ENCODE measurements at places on chromosomes 3 and 15.

DNA sequence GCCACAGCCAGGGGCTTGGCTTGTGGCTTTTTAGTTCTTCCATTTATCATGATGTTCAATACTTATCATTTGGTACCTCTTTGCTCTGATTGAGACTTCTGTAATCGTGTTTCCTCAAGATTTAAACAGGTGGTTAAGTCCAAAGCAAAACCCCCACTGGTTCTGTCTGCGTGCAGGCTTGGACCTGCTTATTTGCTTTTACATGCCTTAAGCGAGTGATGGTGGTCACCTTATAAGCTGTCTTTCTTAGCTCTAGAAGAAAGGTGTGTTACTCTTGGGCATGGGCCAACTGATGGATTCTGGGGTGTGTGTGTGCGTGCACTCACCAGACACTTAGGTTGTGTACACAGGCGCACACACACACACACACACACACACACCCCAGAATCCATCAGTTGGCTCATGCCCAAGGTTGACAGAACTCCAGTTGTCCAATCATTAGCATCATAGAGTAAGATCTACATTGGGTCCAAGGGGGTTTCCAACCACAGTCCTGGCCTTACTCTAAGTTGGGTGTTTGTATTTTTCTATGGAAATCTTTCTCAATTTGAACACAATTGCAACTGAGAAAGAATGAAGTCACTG, 1.2 kb downstream of the MYZAP start:
- peaks cover 9% of the 10 kb centered on the region for H3K4me1 ChIP-seq
- DNase-seq, result no peak
- no peak overlapping the region for H3K27ac ChIP-seq
- H3K27me3 ChIP-seq, result peaks cover 61% of the 10 kb centered on the region

DNA sequence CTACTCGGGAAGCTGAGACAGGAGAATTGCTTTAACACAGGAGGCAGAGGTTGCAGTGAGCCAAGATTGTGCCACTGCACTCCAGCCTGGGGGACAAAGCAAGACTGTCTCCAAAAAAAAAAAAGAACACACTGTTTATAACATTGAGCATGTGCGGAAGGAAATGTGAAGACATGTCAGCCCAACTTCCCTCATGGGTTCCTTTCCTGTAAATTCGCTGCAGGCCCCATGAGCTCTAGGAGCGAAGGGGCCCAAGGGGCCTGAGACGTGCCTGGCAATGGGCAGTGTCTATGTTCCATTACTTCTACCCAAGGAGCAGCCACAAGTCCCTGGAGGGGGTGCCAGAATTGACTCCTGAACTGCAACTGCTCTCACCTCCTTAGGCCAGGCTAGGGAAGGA, 3.2 kb downstream of the PFKFB4 start:
- no peak for DNase-seq
- no peak overlapping the region for H3K4me3 ChIP-seq
- no peak overlapping the region for H3K27ac ChIP-seq

- no peaks in the 10 kb centered on the region for H3K27me3 ChIP-seq
- H3K4me3 ChIP-seq, result no peak overlapping the region
- no peak overlapping the region for H3K27ac ChIP-seq
Measured at GRCh38 chr3:24485511-24485910, 9.1 kb downstream of the THRB start.

DNA sequence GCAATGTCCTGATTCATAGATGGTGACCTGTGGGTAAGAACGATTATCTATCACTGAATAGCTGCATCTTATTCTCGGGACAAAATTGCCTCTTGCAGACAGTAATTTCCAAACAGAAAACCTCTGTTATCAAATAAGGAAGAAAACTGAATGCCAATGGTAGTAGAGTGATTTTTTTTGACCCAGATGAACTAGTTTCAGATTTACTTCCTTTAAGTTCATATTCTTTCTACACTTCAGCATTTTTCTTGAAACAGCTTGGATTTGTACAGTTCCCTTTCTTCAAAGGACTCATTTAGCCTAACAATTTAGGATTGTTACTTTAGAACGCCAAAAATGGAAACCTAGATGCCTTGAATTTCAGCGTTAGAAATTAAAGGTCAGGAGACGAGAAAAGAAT, 14.6 kb downstream of the ETV5 start:
- H3K36me3 ChIP-seq, result peaks cover 3% of the 10 kb centered on the region
- H3K27me3 ChIP-seq, result peaks cover 88% of the 10 kb centered on the region
- peaks cover 2% of the 10 kb centered on the region for H3K4me1 ChIP-seq
- no peak for DNase-seq
- H3K4me3 ChIP-seq, result no peak overlapping the region
- H3K27ac ChIP-seq, result no peak overlapping the region

DNA sequence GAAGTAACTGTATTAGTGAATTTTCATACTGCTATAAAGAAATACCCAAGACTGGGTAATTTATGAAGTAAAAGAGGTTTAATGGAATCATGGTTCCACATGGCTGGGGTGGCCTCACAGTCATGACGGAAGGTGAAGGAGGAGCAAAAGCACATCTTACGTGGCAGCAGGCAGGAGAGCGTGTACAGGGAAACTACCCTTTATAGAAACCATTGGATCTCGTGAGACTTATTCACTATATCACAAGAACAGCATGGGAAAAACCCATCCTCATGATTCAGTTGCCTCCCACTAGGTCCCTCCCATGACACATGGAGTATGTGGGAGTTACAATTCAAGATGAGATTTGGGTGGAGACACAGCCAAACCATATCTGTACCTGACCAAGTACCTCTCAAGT, 812.3 kb upstream of the ALCAM start:
- H3K27me3 ChIP-seq, result no peaks in the 10 kb centered on the region
- H3K36me3 ChIP-seq, result no peaks in the 10 kb centered on the region
- no peak for DNase-seq
- no peaks in the 10 kb centered on the region for H3K4me1 ChIP-seq

DNA sequence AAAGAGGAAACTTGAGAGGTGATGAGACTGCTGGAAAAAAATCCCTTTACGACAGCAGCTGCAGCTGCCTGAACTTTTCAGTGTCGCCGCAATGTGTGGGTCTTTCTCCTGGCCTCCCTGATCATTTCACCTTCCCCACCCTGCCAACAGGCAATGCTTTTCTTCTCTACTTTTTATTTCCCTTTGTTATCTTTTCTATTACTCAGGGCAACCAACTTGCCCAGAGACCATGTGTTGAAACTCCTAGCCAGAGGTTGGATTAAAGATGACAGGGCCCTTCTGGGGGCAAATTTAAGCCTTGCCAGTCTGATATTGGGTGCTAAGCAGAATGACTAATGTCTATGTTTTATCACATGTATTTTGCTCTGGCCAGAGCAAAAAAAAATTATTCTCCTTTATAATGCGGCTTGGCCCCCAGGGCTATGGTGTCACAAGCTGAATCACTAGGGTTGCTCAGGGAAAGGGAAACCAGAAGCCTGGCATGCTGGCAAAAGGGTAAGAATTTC, 51.5 kb upstream of the CFAP20DC start:
- no peaks in the 10 kb centered on the region for H3K36me3 ChIP-seq
- H3K27me3 ChIP-seq, result peaks cover 13% of the 10 kb centered on the region
- no peak for DNase-seq
- H3K4me3 ChIP-seq, result no peak overlapping the region
- H3K27ac ChIP-seq, result no peak overlapping the region

DNA sequence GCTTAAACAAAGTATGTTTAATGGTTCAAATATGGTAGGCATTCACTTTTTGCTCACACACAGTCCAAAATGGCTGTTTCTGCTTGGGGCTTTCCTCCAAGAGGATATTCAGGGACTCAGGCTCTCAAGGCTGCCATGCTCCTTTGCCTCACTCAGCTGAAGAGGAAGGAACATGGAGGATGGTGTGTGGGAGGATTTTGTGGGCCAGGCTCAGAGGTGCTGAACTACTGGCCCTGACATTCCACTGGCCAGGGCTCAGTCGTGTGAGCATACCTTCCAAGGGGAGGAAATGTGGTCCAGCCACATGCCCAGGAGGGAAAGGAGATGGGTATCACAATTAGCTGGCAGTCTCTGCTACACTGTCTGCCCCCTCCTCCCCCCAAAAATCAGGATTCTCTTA, 8.7 kb downstream of the PXYLP1 start:
- H3K27ac ChIP-seq, result no peak overlapping the region
- H3K27me3 ChIP-seq, result no peaks in the 10 kb centered on the region
- no peak for DNase-seq
- H3K36me3 ChIP-seq, result peaks cover 7% of the 10 kb centered on the region

DNA sequence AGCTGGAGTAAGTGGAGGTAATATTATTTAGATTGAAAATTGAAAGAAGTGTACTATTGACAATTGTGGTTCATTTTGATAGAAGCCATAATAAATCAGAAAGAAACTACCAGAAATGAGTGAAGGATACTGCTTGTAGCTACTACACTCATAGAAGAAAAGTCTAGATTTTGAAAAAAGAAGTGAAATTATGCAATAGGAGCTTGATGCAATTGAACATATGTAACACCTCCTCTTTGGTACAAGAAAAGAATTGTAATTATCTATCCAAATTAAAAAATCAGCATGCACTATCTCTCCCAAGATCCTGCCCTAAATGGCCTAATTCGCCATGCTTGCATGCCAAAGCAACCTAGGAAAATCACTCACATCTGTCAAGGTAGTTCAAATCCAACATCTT, 51.1 kb upstream of the CD200R1L start:
- no peaks in the 10 kb centered on the region for H3K27me3 ChIP-seq
- DNase-seq, result no peak

DNA sequence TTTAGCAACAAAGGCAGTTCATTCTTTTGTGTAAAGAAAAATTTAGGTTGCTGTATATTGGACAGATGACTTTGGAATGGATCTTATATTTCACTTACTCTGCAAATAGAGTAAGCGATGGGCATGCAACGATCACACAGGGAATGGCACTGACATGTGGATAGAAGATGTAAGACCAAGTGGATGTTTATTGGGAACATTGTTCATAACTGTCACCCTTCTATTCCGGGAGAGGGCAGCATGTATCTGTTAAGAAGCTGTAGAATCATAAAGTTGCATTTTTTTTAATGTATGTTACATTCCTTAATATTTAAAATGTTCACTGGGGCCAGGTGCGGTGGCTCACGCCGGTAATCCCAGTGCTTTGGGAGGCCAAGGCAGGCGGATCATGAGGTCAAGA, 41.2 kb downstream of the HPS3 start:
- peaks cover 10% of the 10 kb centered on the region for H3K4me1 ChIP-seq
- H3K27ac ChIP-seq, result peak overlapping the region; percentile 39

DNA sequence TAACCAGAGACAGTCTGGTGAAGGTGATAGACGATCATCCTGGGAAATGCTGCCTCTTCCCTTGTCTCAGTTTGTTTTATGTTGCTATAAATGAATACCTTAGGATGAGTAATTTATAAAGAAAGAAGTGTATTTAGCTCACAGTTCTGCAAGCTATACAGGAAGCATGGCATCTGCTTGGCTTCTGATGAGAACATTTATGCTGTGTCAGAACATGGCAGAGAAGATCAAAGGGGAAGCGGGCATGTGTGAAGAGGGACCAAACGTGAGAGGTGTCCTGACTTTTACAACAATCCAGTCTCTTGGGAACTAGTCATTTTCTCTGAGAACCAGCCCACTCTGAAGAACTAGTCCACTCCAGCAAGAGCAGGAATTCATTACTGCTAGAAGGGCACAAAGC, 9.6 kb downstream of the CMC1 start:
- H3K36me3 ChIP-seq, result peaks cover 6% of the 10 kb centered on the region
- DNase-seq, result no peak
- no peak overlapping the region for H3K4me3 ChIP-seq
- H3K4me1 ChIP-seq, result peaks cover 37% of the 10 kb centered on the region

GRCh38 chr3:12114251-12114650, 44.5 kb downstream of the TIMP4 start:
- no peaks in the 10 kb centered on the region for H3K36me3 ChIP-seq
- no peak overlapping the region for H3K27ac ChIP-seq
- no peak overlapping the region for H3K4me3 ChIP-seq
- H3K27me3 ChIP-seq, result peaks cover 50% of the 10 kb centered on the region
- no peak for DNase-seq

DNA sequence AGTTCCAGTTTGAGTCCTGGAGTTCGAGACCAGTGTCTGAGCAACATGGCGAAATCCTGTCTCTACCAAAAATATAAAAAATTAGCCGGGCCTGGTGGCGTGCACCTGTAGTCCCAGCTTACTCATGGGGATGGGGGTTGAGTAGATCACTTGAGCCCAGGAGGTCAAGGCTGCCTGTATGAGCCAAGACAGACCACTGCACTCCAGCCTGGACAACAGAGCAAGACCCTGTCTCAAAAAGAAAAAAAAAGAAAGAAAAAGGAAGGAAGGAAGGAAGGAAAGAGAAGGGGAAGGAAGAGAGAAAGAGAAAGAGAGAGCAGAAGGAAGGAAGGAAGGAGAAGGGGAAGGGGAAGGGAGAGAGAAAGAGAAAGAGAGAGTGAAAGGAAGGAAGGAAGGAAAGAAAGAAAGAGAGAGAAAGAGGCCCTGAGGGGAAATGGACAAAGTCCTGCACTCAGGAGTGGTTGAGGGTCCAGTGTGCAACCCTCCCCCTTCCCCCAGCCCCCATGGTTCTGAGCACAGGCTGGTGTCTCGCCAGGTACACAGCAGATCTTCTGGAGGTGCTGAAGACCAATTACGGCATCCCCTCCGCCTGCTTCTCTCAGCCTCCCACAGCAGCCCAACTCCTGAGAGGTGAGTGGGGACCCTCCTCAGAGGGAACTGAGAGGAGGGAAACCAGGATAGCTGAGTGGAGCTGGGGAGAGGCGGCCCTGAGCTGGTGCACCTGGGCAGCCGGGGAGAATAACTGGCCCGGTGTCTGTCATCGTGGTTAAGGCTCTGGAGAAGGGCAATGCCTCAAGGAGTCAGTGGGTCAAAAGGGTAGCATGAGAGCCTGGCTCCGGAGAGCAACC, 1.2 kb downstream of the SLC51A start:
- H3K27ac ChIP-seq, result peak overlapping the region; percentile 62
- DNase-seq, result no peak
- no peaks in the 10 kb centered on the region for H3K36me3 ChIP-seq
- H3K4me3 ChIP-seq, result no peak overlapping the region

- no peak overlapping the region for H3K27ac ChIP-seq
- H3K27me3 ChIP-seq, result no peaks in the 10 kb centered on the region
- H3K36me3 ChIP-seq, result peaks cover 4% of the 10 kb centered on the region
- no peak for DNase-seq
Measured at GRCh38 chr15:89114990-89115389, 26.7 kb downstream of the ABHD2 start.

DNA sequence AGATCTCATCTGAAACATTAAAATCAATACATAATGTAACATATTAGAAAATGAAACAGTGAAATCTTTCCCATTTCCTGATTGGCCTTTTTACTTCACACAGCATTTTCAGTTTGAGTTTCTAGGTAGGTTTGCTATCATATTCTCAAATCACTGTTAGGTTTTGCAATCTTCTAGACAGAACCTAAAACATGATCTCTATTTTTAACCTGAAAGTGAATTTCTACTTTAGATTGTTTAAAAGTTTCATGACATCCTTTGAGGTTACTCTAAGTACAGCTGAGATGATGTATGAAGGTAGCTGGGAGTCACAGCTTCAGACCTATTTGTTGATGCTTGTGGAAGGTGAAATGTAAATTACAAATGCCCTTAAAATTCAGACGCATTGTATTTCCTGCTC, 118.4 kb upstream of the GPR149 start:
- no peak overlapping the region for H3K27ac ChIP-seq
- no peaks in the 10 kb centered on the region for H3K36me3 ChIP-seq
- no peaks in the 10 kb centered on the region for H3K27me3 ChIP-seq
- no peak overlapping the region for H3K4me3 ChIP-seq

GRCh38 chr3:38165722-38166387, 518 bp downstream of the OXSR1 start:
- peak overlapping the region; percentile 95 for H3K4me3 ChIP-seq
- DNase-seq, result peak; percentile 28
- H3K27me3 ChIP-seq, result no peaks in the 10 kb centered on the region
- peak overlapping the region; percentile 99 for H3K27ac ChIP-seq
- H3K4me1 ChIP-seq, result peaks cover 42% of the 10 kb centered on the region

Measured in T-helper 17 cell (primary cell).